CD8-positive, alpha-beta T cell (primary cell): ENCODE measurements at places on chromosomes 1 and 21.

DNA sequence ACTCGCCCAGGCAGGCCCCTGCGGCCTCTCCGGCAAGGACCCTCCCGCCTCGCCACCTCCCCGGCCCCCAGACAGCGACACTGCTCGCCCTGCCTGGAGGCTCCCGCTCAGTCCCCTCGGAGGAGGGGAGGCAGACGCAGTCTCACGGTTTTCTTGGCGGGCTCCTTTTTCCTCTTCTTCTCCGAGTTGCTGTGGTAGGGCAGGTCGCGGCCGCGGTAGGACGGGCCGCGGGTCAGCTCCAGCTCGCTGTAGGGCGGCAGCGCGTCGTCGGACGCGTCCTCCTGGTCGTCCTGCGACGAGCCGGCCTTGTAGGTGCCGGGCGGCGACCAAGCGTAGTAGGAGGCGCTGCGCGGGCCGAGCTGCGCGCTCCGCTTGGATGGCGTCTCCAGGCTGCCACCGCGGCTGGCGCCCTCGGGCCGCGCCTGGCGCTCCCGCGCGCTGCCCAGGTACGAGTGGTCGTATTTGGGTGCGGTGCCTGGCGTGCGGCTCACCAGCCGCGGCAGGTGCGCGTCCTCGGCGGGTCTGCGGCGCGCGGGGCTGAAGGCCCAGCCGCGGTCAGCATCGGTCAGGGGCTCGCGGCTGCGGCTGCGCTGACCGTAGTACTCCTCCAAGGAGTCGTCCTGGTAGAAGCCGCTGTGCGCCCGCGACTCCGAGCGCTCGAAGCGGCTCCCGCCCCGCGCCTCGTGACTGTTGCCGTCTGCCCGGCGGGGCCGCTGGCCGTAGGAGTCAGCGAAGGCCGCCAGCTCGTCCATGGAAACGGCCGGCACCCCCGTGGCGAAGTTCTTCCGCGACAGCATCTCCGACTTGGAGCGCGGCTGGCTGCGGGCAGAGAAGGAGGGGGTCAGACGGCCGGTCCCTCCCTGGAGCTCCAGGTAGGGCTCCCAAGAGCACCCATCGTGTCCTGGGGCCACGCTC, 44.8 kb upstream of the TADA1 start:
- no peak for DNase-seq

DNA sequence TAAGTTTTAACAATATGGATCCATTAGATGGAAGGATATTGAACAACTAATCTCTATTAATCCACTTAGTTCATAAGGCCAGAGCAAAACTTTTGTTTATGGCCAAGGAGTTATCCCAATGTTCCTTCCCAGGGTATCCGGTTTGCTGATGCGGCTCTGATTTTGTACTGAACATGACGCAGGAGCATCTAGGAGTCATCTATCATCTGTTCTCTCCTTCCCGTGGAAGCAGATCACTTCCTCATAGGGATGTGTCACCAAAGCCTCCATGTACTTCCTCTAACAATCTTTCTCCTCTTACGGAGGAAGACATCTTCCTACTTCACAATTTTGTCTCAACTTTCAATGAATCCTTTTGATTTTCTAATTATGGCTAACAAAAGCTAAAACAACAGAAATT, 206.6 kb downstream of the APP start:
- no peak for DNase-seq

GRCh38 chr1:173280899-173281660, 73.9 kb upstream of the TNFSF4 start:
- DNase-seq, result no peak

DNA sequence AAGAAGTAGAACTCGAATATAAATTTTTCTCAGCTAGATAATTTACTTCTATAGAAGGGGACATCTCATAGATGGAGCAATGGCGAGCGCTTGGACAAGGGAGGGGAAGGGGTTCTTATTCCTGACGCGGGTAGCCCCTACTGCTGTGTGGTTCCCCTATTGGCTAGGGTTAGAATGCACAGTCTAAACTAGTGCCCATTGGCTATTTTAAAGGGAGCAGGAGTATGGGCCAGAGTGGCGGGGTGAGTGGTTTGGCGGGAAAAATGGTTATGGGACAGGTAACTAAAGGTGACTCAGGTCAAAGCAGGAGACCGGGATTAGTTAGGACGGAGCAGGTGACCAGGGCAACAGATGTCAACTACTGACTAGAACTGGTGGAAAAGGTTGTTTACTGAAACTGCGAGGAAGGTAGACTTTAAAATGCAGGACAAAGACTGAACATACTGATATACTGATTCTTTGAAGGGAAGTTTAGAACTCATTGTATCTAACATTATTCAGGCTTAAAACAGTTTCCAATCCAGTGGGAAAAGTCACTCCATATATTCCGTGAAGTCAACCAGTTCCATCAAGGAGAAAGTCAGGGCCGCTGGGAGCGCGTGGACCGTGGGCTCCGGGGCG, 940 bp upstream of the ATAD3A start:
- DNase-seq, result no peak

GRCh38 chr1:111624382-111624781, 4.8 kb downstream of the RAP1A start:
- DNase-seq, result no peak

- DNase-seq, result no peak
These were observed 224.2 kb downstream of the DISC1 start for GRCh38 chr1:231850786-231851185.

GRCh38 chr21:38756746-38757145, 49.0 kb upstream of the ETS2 start:
- DNase-seq, result no peak

DNA sequence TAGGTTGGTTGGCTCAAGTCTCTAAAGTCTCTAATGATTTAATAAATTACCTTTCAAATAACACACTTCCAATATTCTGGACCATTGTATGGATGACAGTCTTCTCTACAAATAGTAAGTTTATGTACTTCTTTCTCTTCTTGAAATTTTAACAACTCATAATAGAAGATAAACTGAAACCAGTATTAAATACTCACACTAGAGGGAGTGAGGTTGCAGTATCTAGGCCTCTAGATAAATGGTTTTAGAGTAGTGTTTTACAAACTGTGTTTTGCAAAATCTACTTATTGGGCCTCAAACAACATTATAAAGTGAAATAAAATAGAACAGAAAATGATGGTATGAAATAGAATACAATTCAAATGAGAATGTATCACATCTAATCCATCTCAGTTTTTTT, 479.9 kb upstream of the BRINP3 start:
- no peak for DNase-seq

GRCh38 chr1:155277902-155278688, 832 bp downstream of the HCN3 start:
- DNase-seq, result peak; percentile 48

DNA sequence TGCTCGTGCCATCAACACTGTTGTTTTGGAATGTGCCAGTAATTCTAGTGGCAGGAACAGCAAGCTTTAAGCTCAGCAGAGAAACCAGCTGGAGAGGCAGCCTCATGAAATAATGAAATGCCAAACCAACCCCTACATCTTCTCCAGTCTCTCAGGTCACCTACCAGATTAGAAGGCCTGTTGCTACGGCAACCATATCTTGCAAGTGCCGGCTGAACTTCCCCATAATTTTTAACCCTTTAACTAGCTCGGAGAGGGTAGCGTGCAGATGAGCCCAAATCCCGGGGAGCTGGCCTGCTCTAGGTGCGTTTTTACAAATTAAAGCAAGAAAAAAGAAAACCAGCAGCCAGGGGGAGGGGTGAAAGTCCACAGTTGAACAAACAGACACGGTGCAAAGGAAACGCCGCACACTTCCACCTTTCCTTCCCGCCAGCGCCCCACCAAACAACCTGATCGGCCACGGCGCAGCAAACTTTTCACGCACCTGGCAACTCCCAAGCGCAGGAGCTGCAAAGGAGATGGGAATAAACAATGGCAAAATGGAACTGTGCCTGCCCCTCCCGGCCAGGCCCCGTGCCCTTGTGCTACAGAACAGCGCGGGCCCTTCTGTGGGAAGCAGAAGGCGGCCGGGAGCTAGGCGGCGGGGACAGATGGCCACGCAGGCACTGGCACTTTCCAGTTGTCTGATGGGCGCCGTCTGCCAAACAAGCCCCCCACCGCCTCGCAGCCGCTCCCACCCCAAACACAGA, 50.1 kb downstream of the SSBP3 start:
- DNase-seq, result no peak

- no peak for DNase-seq
These were observed 62.1 kb downstream of the SNX7 start for GRCh38 chr1:98723574-98723973.

GRCh38 chr1:77797991-77798390, 18.5 kb downstream of the MIGA1 start:
- DNase-seq, result no peak

DNA sequence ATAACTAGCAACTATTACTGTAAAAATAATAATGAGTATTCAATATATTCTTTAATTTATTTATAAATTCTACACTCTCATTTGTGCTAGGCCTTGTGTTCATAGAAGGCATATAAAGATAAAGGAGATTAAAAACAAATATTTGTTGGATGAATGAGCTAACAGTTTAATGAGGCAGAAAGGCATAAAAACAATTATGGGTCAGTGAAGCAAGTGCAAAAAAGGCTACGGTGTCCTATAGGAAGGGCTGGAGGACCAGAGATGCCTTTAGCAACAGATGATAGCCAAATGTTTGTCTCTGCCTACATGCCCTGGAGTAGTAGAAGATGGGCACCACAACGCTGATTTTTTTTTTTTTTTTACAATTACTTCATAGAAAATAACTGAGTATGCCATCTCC, 45.7 kb downstream of the PTGS2 start:
- no peak for DNase-seq

GRCh38 chr1:29554208-29554778, 318.0 kb downstream of the PTPRU start:
- DNase-seq, result no peak

- DNase-seq, result peak; percentile 37
These were observed 39.7 kb downstream of the PTGFRN start for GRCh38 chr1:116949213-116949985.

- no peak for DNase-seq
These were observed 51.3 kb downstream of the PRKCZ start for GRCh38 chr1:2101531-2101930.

- no peak for DNase-seq
These were observed 8.0 kb downstream of the SMCP start for GRCh38 chr1:152886085-152886484.

GRCh38 chr1:209505044-209505443, 78.5 kb upstream of the CAMK1G start:
- no peak for DNase-seq

DNA sequence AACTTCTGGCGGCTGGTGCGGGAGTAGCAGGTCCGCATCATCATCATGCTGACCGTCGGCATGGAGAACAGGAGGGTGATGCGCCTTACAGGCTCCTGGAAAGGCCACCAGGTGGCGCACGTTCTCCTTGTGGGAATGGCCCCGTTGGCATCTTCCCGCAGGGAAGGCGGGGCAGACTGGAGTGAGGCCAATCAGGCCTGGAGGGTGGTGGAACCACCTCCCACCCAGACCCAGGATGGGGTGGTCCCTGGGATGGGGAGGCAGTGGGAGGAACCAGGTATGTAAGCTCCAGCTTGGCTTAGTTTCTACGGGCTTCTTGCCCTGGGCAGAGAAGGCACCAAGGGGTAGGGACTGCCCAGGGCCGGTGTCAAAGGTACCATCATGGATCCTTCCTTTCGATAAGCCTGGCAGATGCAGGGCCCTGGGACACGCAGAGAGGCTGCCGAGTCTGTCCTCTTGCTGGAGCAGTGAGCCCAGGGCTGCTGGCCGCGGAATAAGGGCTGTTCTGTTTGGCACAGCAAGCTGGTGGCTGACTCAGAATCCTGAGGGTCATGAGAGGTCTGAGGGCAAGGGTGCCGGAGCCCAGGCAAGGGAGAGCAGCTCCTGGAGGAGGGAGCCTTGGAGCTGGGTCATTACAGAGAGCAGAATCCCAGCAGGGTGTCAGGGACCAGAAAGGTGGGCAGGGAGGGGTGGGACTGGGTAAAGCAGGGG, 8.7 kb upstream of the LGR6 start:
- DNase-seq, result peak; percentile 80

- no peak for DNase-seq
These were observed 166.6 kb upstream of the COL11A1 start for GRCh38 chr1:103274886-103275285.

DNA sequence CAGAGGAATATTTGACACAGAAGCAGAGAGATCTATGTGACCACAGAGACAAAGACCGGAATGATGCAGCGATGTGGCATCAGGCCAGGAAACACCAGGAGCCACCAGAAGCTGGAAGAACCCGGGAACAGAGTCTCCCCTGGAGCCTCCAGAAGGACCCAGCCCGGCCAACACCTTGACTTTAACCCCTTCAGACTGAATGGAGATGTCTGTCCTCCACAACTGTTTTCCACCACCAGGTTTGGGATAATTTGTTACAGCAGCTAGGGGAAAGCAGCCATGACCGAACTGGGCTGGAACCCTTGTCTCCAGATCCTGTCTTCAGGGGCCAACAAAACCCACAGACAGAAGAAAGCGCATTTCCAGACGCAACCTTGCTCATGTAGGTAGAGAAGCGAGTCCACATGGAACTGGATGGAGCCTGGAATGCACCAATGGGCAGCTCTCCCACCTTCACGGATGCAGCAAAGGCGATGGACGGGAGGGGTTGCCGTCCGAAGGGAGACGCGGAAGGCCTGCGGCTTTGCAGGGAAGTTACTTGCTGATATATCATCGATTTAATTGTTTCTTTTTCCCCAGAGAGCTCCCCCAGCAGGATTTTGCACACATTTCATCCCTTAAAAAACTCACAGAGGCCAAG, 396.6 kb downstream of the NPHP4 start:
- DNase-seq, result no peak

DNA sequence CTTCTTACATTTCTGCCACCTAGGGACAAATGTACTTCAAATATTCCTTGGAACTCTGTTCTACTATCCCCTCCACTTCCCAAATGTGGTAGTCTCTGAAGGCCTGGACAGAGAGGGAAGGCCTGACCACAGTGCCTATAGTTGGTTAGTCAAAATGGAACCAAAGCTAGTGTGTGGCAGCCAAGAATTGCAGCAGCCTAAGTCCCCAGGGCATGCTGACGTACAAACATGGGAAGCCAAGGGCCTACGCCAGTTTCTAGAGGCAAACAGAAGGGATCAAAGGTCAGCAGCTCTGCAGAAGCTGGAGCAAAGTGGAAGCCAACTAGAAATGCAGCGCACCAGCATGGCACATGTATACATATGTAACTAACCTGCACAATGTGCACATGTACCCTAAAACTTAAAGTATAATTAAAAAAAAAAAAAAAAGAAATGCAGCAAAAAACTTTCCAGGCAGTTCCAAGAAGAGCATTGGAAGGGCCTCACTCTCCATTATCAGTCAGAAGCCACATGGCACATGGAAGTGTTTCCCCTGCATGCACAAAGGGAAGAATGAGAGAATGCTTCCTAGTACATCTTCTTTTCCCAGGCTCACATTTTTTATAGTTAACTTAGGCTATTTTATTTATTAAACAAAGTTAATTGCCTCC, 39.4 kb upstream of the GADD45A start:
- DNase-seq, result no peak
